ENCODE measurements at places on chromosomes 1 and 21.

DNA sequence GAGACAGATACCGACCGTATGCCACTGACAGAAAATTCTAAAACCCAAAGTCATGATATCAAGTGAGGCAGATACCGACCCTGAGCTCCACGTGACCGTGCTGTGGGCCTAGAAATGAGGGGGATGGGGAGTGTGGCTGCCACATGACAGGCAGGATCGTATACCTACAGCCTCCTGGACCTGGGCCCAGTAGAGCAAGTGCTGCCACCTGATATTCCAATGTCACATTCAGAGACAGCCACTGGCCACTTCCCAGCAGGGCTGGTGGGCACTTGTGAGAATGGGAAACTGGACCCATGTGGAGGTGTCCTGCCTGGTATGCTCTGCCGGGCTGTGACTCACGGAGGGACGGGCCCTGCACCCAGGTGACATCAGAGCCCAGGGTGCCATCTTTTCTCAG lies 44.6 kb upstream of the CLDN14 start:
- DNase-seq = no peak

GRCh38 chr1:81351864-81352263 lies 448.9 kb upstream of the ADGRL2 start:
- no peak for DNase-seq

DNA sequence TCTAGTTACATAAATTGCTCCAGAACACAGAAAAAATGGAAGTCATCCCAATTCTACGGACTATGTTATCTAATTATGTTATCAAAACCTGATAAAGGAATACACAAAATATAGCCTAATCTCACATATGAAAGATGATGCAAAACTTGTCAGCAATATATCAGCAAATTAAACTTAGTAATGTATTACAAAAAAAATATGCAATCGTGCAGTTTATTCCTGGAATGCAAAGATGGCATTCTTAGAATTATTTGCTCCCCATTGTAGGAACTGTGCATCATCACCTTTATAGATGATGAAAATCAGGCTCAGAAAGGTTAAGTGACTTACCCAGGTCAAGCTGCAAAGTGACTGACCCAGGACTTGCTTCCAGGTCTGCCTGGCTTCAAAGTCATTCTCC lies 7.8 kb downstream of the FOXE3 start:
- no peak for DNase-seq

DNA sequence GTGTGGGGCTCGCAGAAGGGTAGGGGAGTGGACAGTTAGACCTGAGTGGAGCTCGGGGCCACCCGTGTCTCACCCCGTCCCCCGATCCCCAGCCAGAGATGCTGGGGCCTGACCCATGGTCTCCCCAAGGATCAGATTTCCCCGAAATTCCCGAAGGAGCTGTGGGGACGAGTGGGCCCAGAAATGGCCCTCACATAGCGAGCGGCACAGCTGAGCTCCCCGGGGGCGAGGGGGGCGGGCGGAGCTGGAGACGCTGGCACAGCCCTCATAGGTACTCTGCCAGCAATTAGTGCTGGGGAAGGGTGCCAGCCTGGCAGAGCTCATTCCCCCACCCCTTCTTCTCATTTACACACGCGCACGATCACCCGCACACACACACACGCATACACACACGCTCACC lies 9.2 kb downstream of the CASZ1 start:
- no peak for DNase-seq

DNA sequence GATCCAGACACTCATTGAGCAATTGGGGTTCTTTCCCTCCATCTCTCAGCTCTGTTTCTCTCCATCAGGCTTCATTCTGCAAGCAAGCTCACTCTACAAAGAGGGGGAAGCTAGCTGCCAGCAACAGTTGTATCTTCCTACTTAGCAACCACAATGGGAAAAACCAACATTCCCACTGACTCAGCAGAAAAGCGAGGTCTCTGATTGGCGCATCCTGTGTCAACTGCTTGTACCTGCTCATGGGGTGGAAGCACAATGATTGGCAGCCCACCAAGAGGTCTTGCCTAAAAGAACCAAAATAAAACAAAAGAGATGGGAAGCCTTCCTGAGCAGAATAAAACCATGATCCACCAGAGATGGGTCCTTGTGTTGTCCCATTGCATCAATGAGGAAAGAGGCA lies 4.0 kb upstream of the CDA start:
- no peak for DNase-seq

DNA sequence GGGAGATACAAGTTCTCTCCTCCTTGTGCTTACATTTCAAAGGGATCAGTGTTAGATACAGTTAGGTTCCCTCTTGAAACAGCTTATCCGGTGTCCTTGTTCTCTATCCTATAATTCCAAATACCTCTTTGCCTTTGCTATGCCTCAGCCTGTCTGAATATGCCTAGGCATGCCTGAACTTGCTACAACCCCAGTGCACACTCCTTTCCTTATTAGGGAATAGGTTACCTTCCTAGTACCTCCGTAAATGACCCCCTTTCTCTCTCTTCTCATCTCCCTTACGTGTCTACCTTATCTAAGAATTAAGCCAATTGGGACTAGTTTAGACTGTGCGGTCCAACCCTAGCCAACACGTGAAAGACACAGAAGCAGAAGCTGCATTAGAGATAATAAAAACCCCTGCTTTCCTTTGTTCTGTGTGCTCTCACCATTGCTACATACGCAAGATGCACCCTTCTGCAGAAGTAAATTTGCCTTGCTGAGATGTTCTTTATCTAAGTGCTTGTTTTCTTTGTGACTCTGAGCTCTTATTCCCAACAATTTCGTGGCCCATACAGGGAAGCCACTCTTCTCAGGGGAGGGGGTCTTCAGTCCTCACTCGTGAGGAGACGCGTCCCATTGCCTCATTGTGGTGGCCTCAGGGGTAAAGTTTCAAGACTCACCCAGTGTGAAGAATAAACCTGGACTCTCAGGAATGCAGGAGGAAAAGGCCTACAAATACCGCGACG lies 802.1 kb downstream of the PLA2G4A start:
- DNase-seq = no peak

DNA sequence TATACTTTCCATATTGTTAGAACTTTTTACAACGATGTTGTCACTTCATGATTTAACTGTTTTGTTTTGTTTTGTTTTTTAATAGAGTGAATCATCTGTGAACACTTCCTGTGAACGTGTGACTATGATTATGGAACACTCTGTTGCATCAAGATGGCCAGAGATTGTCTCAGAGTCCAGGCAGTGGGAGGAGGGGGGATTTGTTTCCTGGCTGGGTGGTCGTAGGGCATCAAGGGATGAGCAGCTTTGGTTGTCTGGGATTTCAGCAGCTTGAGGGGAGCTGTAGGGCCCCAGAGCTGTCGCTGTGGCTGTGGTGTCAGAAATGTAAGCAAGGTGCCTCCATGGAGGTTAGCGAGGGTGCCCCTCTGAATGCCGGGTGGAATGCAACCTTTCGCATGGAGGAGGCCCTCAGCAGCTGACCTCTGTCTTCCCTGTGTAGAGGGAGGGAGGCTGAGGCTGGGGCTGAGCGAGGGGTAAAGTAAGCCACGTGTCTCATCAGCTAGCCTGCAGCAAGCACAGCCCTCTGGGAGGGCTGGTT lies 21.4 kb downstream of the NEK2 start:
- DNase-seq = no peak

DNA sequence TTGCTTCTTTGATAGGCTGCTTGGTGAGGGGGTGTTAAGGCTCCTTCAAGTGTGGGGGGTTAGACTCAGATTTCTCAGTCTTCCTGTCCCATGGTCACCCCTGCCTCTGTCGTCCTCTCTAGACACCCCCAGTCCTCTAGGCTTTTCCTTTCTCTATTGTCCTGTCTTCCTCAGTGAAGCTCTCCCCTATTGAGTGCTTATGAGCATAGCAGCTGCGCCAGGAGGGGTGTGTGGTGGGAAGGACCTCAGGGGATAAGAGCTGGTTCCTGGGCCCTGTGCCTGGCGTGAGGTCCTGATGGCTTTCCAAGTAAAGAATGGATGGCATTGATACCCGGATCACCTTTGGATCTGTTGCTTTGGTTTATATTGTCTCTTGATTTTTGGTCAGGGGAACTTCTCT lies 69.1 kb downstream of the DIP2A start:
- DNase-seq = no peak

DNA sequence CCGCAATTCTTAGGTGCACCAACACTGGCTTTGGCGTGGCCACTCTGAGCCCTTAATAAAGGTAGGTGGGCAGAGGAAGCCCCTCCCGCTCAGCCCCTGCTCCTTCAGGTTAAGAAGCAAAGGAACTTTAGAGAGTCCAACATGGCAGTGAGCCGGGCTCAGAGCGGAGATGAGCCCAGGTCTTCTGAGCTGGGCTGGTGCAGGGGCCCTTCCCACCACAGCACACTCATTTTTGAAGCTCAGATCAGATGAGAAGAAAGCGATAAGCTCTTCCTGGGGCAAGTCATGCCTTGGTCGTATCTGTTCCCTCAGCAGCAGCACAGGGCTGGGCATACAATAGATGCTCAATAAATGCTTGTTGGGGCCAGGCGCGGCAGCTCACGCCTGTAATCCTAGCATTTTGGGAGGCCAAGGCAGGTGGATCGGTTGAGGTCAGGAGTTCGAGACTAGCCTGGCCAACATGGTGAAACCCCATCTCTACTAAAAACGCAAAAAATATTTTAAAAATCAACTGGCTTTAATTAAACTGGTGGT lies 51.1 kb upstream of the TARDBP start:
- no peak for DNase-seq

GRCh38 chr1:96292141-96292540 lies 429.4 kb upstream of the PTBP2 start:
- DNase-seq = no peak
